Smooth muscle cell of the brain vasculature (primary cell): ENCODE measurements at places on chromosomes 7 and 10.

GRCh38 chr7:12385364-12385786 lies 18.3 kb downstream of the VWDE start:
- no peak for DNase-seq

- DNase-seq: no peak
These were observed 2.3 kb downstream of the DDIT4 start for GRCh38 chr10:72276013-72276387.

DNA sequence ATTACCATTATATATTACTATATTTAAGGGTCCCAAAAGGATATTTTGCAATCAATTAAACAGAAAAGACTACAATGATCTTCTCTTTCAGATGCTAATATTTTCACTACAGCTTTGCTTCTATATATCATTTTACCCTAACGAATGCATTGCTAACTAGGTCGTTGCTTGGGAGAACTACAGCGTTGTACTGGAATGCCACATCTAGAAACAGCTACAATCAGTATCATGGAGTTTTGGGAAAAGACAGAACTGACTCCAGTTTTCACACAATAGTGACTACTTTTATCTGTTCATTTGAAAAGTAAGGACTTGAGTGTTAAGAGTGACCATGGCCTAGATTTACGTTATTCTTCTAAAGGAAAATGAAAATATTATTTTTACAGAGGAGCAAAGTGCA lies 38.5 kb downstream of the LRRN3 start:
- no peak for DNase-seq

DNA sequence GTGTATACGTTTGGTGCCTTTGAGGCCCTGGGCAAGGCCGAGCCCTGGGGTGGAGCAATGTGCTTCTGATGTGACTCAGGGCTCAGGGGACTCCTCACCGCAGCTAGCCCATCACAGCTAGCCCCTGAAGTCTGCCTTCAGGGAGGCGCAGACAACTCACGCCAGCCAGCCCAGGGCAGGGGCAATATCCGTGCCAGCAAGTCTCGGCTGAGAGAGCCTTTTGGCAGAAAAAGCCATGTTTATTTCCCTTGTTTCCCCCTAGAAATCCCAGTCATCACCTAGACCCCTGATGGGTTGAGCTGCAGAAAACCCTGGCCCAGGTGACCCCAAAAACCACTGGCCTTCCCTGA lies 90.4 kb downstream of the CHST15 start:
- DNase-seq: no peak

DNA sequence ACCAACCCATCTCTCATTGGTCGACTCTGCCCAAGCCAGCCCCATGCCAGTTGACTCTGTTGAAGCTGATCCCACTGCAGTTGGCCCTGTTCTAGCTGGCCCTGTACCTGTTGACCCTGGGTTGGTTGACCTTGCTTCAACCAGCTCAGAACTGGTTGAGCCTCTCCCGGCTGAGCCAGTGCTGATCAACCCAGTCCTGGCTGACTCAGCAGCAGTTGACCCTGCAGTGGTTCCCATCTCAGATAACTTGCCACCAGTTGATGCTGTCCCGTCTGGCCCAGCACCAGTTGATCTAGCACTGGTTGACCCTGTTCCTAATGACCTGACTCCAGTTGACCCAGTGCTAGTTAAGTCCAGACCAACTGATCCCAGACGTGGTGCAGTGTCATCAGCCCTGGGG lies 7.4 kb downstream of the PPRC1 start:
- DNase-seq: no peak

DNA sequence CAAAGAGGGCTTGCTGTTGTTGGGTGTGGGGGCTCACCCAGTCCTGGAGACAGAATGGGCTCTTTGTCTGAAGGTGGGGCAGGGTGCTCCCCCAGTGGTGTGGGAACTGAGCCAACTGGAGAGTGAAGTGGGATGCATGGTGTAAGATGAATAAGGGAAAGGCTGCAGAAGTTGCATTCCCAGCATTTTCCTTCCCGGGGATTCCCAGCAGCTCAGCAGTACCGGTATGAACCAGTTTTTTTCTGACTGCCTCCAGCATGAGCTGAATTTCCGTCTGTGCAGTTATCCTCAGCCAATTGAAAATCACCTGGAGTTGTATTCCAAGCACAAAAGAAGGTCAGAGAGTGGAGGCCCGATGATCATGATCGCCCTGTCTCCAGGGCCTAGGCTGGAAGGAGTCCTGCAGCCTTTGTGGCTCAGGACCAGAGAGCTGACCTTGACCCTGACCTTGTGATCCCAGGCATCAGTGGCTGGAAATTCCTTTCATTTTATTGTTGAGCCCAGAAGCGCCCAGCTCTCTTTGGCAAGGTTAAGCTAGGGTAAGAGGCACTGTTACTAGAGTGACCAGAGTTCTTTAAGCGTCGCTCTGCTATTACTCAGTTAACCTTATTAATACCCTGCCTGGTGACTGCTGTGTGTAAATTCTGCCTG lies 33.4 kb downstream of the OGDH start:
- DNase-seq: peak; percentile 57

DNA sequence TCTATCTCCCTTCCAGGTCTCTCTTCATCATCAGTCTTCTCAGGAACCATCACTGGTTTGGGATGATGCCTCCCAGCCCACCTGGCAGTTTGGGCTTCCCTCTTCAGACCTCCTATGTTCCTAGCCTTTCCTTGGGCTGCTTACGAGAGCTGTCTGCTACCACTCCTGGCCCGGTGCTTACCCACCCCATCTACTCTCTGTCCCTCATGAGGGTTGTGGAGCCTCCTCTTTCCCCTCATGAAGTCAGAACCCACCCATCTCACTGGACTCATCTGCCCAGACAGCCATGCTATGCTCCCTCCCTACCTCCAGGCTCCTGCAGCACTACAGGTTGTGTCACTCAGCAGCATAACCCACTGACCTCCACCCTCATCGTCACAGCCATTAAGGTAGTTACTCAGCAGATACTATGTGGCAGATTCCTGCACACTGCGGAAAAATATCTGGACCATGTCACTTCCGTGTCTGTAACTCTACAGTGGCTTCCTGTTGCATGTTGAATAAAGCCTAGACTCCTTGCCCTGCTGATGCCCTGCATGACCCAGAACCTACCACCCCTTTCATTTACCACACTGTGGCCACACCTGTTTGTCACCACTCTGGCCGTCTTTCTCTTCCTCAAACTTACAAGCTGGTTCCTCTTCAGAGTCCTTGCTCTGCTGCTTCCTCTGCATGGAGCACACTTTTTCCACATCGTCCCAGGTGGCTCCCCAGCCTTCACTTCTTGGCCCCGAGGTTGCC lies 2.0 kb downstream of the DBNL start:
- no peak for DNase-seq

- no peak for DNase-seq
These were observed 68.3 kb downstream of the MINDY3 start for GRCh38 chr10:15791816-15792524.

DNA sequence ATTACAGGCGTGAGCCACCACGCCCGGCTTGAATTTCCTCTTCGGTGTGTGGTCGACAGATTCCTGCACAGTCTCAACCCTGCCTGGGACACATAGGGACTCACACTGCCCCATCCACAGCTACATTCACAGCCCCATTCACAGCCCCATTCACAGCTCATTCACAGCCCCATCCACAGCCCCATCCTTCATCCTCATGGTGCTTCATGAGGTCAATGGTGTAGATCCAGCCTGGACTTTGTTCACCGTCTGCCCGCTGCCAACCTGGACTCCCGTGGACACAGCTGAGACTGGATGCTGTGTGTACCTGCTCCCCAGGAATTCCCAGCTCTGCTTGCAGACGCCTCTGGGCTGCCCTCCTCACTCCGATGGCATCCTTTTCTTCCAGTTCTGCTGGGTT lies 5.2 kb downstream of the IDI2 start:
- no peak for DNase-seq

DNA sequence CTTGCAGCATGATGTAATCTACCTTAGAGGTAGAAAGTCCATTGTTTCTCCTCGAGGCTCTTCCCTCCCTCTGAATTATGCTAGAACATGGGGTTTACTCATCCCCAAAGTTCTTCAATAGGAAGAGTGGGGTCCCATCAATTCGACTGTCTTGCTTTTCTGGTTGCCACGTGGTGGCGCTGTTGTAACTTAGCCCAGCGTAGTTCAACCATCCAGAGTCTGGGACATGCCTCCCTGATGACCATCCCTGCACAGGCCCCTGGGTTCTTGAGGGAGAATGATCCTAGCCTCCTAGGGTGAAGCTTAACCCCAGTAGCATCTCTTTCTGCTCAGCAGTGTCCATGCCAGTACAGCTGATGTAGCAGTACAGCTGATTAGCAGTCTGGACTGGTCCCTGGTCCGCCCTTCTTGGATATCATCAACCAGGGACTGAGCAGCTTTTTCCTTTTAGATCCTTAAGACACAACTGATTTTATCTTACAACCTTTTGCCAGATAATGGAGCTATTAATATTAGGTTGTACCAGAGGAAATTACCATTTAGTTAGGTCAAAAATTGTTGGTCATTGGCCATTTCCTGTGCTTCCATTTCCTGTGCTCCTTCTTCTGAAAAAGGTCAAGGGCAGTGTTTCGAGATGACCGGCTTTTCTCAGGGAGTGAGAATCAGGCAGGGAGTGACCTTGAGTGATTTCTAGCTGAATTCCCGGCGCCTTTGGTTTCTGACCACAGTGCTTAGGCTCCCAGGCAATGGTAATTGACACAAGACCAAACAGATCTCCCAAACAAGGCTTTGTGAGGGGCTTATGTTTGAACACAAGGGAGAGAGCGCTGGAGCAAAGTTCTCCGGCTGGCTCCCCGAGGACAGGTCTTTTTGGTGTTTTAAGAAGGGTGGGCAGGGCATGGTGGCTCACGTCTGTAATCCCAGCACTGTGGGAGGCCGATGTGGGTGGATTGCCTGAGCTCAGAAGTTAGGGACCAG lies 65.4 kb downstream of the TACC2 start:
- DNase-seq: no peak

GRCh38 chr10:111579473-111579872 lies 502.6 kb downstream of the ADRA2A start:
- DNase-seq: no peak

- DNase-seq: no peak
These were observed 4.0 kb upstream of the RBM28 start for GRCh38 chr7:128347647-128348097.

DNA sequence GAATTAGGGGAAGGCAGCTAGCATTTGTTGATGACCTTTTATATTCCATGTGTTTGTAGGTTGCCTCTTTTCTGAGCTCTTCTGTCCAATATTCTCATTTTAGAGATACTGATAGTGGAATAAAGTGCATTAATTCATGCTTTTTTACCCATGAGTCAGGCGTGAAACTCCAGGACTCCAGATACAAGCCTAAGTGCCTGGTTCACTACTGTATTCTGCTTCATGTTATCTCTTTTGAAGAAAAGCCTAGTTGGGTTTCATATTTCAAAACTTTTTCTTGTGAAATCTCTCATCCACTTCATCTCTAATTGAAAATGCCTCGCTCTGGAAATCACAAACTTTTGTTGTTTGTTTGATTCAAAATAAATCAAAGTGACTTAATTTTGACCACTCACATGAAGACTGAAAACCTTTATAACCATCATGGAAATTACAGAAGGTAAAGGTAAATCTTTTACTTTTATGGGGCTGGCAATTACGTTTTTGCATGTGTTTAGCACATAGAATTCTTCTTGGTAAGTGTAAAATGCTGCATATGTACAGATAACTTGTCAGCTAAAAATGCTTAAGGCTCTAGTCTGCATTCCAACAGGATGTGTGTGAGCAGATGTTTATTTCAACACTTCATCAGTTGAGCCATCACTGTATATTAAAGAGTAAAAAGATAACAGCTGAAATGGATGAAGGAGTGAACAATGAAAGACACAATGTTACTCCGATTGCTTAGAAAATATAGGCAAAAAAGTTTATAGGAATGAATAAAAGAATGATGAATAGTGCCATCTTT lies 961.8 kb upstream of the CELF2 start:
- no peak for DNase-seq

DNA sequence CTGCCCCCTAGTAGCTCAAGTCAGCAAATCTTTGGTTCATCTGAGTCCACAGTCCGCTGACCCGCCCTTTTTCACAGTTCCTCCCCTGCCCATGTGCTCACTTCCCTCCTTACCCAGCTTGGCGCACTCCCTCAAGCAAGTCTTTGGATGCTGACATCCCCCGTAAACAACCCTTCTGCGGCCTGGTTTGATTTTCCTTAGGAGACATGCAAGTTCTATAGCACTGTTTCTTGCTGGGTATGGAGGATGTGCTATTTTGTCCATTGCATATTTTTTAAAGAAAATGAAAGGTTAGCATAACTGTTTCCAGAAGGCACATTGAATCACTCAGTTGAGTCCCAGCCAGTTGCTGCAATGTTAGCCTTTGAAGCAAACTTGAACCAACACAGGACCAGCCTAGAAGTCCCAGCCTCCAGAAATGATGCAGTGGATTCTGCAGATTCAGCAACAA lies 38.2 kb downstream of the HTRA1 start:
- no peak for DNase-seq

DNA sequence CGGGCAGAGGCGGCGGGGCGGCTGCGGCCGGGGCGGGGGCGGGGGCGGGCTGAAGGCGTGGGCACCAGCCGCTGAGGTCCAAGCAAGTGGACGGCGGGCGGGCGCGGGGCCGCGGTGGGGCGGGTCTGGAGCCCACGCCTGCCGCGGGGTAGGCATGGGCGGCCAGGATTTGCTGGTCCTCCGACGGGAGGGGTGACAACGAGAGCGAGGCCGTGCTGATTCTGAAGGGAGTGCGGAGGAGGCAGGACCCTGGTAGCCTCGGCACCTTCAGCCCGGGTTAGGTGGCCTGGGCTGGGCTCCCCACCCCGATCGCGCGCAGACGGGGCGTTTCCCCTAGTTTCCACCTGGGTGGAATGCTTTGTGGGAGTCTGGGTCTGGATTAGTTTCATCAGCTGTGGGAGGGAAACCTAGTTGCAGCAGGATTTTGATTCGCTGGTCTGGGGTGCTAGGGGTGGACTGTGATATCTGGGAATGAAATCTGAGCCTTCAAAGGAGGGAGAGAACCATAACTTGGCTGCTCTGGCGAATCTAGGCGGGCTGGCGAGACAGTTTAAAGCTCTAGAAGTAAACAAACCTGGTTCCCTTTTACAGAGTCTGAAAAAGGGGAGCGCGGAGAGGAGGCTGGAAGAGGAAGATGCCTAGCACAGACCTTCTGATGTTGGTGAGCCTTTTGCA lies 609 bp downstream of the SGPL1 start:
- DNase-seq: peak; percentile 50

GRCh38 chr7:143381427-143382125 lies 431 bp downstream of the ZYX start:
- no peak for DNase-seq

GRCh38 chr7:22723181-22723601 lies 3.8 kb upstream of the IL6 start:
- DNase-seq: no peak

DNA sequence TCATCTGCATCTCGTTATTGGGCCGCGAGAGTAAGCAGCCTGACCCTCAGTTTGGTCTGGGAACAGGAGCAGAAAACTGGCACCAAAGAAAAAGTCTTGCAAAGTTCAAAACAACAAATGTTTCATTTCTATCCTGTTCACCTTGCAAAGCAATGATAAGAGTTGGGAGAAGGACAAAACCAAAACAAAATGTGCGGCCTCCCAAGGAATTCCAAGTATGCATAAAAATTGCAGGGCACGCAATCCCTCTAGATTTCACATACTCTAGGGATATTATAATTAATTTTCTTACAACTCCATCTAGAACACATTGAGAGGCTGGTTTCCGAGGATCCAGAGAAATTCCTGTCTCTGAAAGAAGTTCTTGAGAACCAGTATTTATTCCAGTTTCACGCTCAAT lies 20.1 kb downstream of the CHUK start:
- no peak for DNase-seq

- DNase-seq: no peak
These were observed 268.4 kb downstream of the MAD1L1 start for GRCh38 chr7:1964211-1964912.
